ENCODE measurements at places on chromosomes 13 and 19.

DNA sequence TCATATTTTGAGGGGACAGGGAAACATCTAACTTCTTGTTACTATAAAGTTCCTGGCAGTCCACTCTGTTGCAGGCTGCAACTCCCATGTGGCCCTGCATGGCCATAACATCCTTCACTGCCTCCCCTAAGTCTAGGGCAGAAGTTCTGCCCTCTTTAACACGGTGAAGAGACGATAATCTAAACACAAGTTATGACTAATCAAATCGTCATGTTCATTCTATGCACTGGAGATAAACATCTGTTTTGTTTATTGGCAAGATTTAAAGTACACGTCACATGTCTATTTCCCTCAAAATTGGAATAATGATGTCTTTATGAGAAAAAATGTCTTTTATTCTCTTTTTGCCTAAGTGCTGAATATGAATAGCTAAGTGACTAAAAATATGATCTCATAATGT lies 1629.4 kb downstream of the PCDH9 start:
- DNase-seq, result no peak

- no peak for DNase-seq
Measured at GRCh38 chr19:23285948-23286347, 35.8 kb upstream of the ZNF724 start.

DNA sequence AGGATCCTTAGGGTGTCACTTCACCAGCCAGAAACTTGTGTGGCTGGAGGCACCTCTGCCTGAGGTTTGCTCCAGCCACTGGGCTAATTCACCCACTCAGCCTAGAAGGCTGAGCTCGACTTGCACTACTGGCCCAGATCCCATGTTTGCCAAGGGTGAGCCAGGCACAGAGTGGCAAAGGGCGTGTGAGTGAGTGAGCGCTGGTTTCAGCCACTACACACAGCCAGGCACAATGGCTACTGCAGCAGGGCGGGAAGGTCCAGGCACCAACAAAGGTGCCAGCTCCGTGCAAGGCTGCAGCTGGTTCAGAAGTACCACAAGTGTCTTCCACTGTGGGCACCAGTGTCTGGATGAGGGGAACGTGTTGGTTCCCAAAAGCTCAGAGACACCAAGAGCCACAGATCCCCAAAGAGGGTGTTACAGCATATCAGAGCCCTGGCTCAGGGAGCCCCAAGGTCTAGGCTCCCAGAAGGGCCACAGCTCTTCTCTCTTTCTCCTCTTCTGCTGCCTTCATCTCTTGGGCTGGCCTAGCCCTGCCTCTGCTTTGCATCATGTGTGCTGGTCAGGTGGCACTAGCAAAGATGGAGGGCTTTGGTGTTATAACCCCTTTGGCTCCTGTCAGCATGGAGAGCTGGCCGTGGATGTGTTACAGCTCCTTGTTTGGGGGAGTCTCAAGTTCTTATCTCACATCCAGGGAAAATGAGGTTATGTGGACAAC lies 736.3 kb upstream of the KLHL1 start:
- DNase-seq, result no peak

DNA sequence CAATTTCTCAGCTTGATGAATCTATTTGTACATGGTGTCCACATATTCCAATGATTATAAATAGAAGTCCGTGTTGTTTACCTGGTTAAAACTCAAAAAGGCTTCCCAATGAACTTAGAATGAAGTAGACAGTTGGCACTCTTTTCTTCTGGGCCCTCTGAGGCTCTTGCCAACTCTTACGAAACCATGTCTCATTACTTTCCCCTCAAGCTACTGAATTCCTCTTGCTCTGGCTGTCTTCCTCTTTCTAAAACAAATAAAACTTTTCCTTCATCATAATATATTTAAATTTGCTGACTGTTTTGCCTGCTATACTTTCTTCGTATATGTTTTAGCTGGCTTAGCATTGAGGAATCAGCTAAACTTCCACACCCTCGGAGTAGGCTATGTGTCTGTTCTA lies 139.7 kb downstream of the SLITRK6 start:
- no peak for DNase-seq

DNA sequence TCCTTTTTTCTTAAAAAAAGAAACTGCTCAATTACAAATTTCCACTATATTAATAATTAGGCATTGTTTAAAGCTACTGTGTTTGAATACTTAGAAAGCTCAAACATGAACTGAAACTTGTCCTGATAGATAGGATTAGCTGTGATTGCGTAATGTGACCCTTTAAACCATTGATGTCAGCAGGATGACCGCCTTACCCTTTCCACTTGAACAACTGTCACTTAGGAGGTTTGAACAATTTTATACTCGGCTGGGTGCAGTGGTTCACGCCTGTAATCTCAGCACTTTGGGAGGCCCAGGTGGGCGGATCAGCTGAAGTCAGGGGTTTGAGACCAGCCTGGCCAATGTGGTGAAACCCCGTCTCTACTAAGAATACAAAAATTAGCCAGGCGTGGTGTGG lies 2.9 kb downstream of the LAMP1 start:
- DNase-seq, result no peak
